Activated T-helper 9 cell treated with anti-CD3 and anti-CD28 coated beads, Interleukin-2, amount 50 U/mL, for 16 hours (primary cell): ENCODE measurements at places on chromosomes 3 and 15.

GRCh38 chr3:88219138-88219792 is 69.5 kb downstream of the C3orf38 start:
- DNase-seq = no peak

- no peak for DNase-seq
These were observed 84.5 kb upstream of the STT3B start for GRCh38 chr3:31448035-31448881.

DNA sequence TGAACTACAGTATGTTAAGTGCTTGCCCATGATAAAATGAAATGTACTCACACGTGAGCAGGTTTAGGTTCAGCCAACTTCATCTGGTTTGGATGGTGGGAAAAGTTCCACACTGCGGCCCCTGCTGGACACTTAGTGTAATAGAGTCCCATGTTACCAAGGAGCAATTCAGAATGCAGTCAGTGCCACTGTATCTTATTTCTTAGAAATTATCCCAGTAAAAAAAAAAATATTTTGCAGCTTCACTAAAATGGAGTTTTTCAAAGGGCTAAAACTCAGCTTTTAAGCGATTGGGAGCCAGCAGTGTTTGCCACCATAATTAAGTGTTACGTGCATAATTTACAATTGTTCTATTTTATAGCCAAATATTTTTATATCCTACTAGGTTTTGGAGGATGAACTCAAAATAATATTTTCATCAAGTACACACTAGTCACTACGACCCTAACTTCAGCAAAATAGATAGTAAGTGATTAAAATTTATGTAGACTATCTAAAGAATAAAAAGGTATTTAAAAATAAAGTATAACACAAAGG is 371.7 kb upstream of the GBE1 start:
- no peak for DNase-seq

DNA sequence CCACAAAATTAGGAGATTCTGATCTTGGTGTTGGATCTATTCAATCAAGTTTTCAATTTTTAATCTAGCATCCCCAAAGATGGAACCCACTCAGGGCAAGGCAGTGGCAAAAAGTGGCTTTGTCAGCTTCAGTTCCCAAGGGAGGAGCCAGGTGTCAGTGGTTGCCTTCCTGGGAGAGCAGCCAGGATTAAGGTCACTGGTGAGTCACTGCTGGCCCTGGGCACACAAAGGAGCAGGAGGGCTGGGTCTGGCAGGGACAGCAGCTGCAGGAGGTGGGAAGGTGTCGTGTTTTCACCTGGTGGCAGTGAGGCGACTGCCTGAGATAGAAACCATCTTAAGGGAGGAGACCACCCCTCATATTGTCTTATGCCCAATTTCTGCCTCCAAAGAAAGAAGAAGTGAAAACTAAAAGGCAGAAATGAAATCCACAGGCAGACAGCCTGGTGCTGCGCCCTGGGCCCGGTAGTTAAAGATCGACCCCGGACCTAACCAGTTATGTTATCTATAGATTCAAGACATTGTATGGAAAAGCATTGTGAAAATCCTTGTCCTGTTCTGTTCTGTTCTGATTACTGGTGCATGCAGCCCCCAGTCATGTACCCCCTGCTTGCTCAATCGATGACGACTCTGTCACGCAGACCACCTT is 5.9 kb upstream of the KLHL25 start:
- no peak for DNase-seq

GRCh38 chr3:25783661-25784512 is 644 bp upstream of the NGLY1 start:
- DNase-seq = no peak

GRCh38 chr3:123751433-123751832 is 132.7 kb downstream of the MYLK start:
- DNase-seq = no peak
